Neural cell (in vitro differentiated cells): ENCODE measurements at places on chromosomes 5 and 9. TPM values are rescaled to one million over a fixed set of nuclear protein-coding genes. Genes with fewer than 3 reads are reported as not detected.

The MEGF10 gene
- polyA plus RNA-seq: 0.05 and 0.18 TPM in 2 replicates

The LHX3 gene
- polyA plus RNA-seq: not detected in 2 replicates

The THG1L gene
- polyA plus RNA-seq: 7.9 and 11.9 TPM in 2 replicates

The BTNL8 gene
- polyA plus RNA-seq: not detected in 2 replicates

The FOXD4 gene
- polyA plus RNA-seq: 2.3 and 2.5 TPM in 2 replicates

The ENTREP1 gene
- 1.9 and 2.0 TPM in 2 replicates for polyA plus RNA-seq

The CDH9 gene
- polyA plus RNA-seq: 1.7 and 3.4 TPM in 2 replicates

The CD274 gene
- 0.16 TPM in 1 of 2 replicates, not detected in the other for polyA plus RNA-seq

The RNF208 gene
- 1.2 and 1.5 TPM in 2 replicates for polyA plus RNA-seq

The LRRTM2 gene
- polyA plus RNA-seq: 5.9 and 6.1 TPM in 2 replicates

The FBP1 gene
- 0.94 TPM in 1 of 2 replicates, not detected in the other for polyA plus RNA-seq
